Mammary microvascular endothelial cell (primary cell): ENCODE measurements at places on chromosomes 1 and 21. TPM values are rescaled to one million over a fixed set of nuclear protein-coding genes. Genes with fewer than 3 reads are reported as not detected.

Gene CTXND2
- not detected in 2 replicates for total RNA-seq

Gene FBLIM1
- 107 and 137 TPM in 2 replicates for total RNA-seq

Gene PTPRU
- total RNA-seq = 0.25 and 3.8 TPM in 2 replicates

Gene FCGR2B
- not detected in 2 replicates for total RNA-seq

Gene SPATC1L
- 12.0 and 14.5 TPM in 2 replicates for total RNA-seq

Gene ALPL
- 0.05 and 0.27 TPM in 2 replicates for total RNA-seq

Gene RUSC1
- 33.0 and 39.0 TPM in 2 replicates for total RNA-seq

Gene SEMA4A
- 0.49 and 1.1 TPM in 2 replicates for total RNA-seq

Gene B3GALT2
- total RNA-seq = 0.05 TPM in 1 of 2 replicates, not detected in the other

Gene WNT2B
- total RNA-seq = 0.59 and 0.73 TPM in 2 replicates

Gene FMO1
- total RNA-seq = not detected in 2 replicates

Gene AMY1B
- not detected in 2 replicates for total RNA-seq

Gene SMIM34
- total RNA-seq = not detected in 2 replicates

Gene ST6GALNAC3
- total RNA-seq = 28.4 and 42.7 TPM in 2 replicates

Gene NIBAN1
- 19.1 and 19.3 TPM in 2 replicates for total RNA-seq

Gene PALMD
- 79.6 and 85.6 TPM in 2 replicates for total RNA-seq

Gene CCDC27
- not detected in 2 replicates for total RNA-seq

Gene KRTAP20-3
- total RNA-seq = not detected in 2 replicates

Gene CNIH3
- 0.39 and 0.73 TPM in 2 replicates for total RNA-seq

Gene OR2L8
- not detected in 2 replicates for total RNA-seq

Gene DPM3
- total RNA-seq = 98.3 and 118 TPM in 2 replicates

Gene ANGEL2
- total RNA-seq = 13.6 and 30.4 TPM in 2 replicates

Gene HSD3B1
- total RNA-seq = not detected in 2 replicates

Gene C8A
- total RNA-seq = not detected in 2 replicates

Gene RNU1-3
- under 0.01 TPM in 1 of 2 replicates, not detected in the other for total RNA-seq

Gene ACKR1
- total RNA-seq = not detected in 2 replicates

Gene OLFML2B
- 0.20 and 0.59 TPM in 2 replicates for total RNA-seq

Gene CDC7
- 9.1 and 9.5 TPM in 2 replicates for total RNA-seq

Gene S100B
- not detected in 2 replicates for total RNA-seq

Gene PRRX1
- total RNA-seq = not detected in 2 replicates

Gene CD160
- total RNA-seq = not detected in 2 replicates

Gene NEK2
- 23.2 and 24.2 TPM in 2 replicates for total RNA-seq
